Stimulated activated CD4-positive, alpha-beta T cell treated with anti-CD3 and anti-CD28 coated beads, Interleukin-1b, Interleukin-23, amount 100 ng/mL, for 24 hours (primary cell): ENCODE measurements at places on chromosomes 4 and X.

DNA sequence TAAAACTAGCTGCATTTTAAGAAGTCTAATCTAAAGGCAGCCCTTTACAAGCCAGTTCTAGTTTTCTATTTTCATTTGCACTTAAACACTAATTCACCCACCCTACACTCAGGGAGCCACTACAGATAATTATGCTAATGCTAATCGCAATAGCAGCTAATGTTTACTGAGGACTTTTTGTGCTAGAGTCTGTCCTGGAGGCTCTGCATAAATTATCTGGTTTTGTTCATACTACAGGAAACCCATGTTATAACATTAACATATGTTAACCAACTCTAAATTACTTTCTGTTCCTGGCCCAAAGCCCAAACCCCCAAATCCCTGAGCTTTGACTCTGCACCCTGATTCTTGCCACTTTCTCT, 480 bp upstream of the RADX start:
- no peak for DNase-seq

DNA sequence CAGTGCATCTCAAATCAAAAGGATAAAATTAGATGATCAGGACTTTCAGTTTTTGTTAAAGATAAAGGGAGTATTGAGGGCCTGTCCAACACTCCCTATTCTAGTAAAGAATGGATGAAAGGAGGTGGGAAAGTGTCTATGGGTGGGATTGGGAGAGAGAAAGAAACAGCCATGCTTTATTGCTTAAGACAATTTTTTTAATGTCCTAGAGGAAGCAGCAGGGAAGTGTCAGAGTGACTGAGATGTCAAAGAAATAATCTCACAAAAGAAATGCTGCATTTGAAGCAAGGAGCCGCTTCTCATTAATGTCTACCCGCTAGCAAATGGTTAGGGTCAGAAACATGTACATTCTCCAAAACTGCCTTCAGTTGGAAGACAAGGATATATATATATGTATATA, 117.4 kb upstream of the GALNT7 start:
- no peak for DNase-seq

GRCh38 chr4:2604614-2605013, 68.2 kb downstream of the FAM193A start:
- DNase-seq = no peak

DNA sequence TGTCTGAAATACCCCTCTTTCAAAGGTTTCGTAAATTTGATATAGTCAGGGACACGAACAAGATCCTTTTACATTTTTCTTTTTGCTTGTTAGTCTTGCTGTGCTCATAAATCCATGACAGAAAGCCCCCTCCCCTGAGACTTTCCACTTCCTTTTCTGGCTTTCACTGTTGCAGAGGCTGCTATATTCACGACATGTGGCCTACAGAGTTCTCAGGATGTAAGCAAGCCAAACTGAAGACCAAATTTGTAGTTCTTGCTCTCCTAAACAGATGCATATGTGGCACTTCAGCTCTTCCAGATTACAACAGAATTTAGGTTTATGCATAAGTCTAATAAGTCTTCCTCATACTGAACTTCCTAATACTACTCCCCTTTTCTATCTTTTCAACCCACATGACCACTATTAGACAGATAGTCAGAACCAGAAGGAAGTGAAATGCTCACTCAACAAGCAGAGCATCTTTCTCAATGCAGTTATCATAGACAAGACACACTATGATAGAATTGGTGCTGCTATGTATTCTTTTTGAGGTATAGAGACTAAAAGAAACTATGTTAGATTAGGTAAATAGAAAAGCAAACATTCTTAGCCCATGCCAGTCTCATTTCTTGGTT, 15.0 kb downstream of the BTK start:
- no peak for DNase-seq
